CD4-positive, alpha-beta T cell treated with Interleukin-12 subunit alpha and Interleukin-12 subunit beta, for 1 hour (primary cell): ENCODE measurements at places on chromosomes 6 and 20.

- DNase-seq: no peak
These were observed 51.4 kb upstream of the LGSN start for GRCh38 chr6:63371104-63371715.

DNA sequence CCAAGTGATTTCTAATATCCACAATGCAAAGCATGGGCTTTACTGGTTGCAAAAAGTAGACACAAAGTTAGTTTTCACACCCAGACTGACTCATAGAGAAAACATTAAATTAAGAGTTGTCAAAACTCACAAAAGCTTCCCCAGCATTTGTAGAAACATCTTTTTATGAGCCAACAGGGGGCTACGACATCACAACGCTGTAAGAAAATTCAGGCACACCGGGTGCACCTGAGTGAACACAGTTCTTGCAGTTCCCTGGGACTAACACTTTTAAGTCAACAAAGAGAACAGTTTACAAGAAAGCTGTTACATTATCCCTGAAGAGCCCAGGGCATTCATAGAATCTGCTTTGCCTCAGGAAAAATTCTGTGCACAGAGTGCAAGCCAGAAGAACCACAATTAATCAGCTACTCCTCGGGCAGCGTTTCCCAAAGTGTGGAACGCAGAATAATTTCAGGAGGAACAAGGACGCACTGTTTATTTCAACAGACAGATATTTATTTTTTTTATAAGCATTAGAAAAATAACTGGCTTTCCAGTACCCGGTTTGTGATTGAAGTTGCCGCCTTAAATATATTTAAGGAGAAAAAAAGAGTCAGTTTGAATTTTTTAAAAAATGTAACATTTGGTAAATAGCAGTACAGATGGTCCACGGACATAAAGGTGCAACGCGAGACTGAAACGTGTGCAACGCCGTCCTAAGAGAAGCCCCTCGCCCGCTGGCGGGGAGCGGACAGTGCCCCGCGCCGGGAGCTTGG is 1.2 kb downstream of the NCOA5 start:
- DNase-seq: no peak

DNA sequence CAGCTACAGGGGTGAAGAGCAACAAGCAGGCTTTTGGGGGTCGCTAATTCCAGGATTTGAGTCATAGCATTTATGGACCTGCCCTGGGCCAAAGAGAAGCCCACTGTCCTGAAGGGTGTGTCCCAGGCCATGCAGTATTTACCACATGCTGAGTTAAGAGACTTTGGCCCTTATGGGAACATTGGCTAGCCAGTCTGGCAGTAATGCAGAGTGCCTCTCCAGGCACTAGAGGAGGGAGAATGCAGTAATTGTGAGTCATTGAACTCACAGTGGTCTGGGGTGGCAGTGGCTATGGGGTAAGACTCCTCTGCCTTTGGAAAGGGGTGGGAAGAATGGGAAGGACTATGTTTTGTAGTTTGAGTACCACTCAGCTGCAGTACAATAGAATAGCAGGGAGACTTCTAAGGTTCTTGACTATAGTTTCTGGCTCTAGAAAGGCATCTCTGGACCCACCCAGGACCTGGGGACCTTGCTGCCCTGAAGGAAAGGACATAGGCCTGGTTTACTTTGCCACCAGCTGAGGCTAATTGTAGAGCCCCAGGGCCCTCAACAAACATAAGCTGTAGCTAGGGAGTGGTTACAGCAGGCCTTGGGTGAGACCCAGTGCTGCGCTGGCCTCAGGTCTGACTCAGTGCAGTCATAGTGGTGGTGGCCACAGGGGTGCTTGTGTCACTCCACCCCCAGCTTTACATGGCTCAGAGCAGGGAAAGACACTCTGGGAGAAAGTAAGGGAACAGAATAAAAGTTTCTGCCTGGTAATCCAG is 520.9 kb downstream of the HTR1B start:
- DNase-seq: no peak

DNA sequence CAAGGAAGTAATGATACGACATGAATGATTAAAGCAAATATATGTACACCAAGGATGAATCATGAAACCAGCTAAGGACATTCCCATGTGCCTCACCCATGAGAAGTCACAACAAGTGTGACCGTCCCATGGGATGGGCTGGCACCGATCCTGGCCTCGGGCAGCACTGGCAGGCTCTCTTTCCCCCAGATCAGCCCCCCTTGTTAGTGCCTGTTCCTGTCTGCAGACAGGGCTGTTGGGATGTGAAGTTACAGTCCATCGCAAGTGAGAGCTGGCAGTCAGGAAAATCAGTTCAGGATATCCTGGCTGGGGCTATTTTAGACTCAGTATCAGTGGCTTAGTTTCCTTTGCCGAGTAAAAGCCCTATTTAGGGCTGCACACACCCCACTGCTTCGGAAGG is 129.2 kb upstream of the SNX9 start:
- DNase-seq: no peak

DNA sequence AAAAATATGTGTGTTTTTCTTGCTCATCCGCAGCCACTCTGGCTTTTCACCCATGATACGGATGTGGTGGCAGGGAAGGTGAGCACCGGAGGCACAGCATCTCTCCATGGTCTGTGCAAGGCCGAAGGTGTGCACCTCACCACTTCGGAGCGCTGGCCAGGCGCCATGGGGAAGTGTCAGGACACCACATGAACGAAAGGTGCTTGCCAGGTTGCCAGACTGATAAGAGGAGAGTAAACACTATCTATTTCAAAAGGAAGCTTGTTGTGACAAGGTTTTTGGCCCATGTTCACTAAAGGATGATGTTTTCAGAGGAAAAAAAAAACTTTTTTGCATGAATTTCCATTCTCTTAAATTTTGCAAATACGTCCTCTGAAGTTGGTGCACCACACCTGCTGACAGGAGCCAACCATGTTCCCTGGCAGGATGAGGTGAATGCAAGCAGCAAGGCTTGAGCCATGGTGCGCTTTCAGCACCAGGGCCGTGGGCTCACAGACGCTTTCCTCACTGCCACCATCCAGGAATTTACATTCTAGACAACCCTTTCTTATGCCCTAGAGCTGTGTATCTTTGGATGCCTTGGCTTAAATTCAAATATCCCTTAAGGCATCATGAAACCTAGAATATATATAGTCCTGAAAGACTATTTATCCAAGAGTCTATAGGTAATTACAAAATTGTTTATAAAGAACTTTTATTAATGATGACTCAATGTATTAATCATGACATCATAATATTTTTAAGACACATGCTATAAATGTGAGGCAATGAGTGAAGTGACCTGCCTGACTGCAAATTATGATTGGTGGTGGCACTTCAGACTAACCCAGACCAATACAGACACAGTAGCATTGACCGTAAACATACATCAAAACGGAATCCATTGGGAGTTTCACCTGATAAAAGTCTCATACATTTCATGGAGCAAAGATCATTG is 234.5 kb downstream of the TFAP2A start:
- DNase-seq: no peak

DNA sequence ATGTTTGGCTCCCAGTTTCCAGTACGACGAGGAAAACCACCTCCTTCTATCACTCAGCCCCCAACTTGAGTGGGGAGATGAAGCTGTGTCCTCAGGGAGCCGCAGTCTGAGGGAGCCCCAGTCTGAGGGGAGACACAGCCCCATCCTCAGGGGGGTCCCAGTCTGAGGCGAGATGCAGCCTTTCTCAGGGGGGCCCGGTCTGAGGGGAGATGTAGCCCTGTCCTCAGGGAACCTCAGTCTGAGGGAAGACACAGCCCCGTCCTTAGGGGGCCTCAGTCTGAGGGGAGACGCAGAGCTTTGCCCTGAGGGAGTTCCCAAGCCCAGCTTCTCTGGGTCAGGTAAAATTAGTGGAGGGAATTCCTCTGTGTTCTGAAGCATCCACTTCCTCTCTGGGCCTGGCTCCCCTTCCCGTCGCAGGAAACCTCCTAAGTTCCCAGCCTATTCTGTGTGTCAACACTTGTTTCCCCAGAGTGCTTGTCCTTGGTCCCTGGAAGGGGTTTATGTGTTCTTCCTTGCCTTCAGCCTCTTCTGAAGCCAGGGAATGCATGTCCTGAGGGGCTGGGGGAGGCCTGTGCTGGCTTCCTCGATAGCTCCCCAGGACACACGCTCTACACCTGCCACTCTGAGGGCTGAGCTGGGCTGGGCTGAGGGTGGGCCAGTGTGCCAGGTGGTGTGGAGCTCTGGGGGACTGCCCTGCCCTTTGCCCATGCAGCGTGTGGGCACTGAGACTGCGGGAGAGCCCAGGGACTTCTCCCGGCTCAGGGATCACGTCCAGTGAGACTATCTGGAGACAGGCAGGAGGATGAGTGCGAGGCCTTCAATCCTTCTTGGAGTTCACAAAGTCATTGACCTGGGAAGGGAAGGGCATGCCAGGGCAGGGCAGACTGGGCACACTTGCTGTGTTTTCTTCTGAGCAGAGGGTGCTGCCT is 55.4 kb downstream of the VEGFA start:
- DNase-seq: no peak

DNA sequence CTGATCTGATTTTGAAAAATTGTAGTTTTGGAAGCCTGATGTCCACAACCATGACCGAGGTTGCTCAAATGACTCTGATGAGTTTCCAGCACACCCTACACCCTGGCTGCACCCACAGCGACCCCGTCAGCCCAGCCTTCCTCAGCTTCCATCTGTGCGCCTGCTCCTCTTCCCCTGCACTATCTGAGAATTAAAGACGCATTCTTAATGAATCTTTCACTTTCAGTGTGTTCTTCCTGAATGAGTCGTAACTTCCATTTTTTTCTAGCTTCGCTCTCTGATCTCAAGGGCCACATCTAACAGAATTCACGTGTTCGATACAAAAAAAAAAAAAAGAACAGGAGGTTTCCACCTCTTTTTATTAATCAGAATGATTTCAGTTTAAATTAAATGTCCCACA is 21.3 kb upstream of the RREB1 start:
- peak; percentile 52 for DNase-seq

DNA sequence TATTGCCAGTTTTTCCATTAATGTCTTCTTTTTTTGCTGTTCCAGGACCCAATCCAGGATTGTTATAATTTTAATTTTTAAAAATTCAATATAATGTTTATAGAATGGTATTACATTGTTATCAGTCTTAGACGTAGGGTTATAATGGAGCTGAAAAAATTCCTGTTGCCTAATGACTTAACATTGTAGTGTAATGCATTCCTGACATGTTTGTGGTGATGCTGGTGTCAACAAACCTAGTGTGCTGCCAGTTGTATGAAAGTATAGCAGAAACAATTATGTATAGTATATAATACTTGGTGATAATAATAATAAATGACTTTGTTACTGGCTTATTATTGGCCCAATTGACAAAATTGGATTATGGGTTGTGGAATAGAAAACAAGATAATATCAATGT is 30.4 kb downstream of the KIZ start:
- DNase-seq: no peak

DNA sequence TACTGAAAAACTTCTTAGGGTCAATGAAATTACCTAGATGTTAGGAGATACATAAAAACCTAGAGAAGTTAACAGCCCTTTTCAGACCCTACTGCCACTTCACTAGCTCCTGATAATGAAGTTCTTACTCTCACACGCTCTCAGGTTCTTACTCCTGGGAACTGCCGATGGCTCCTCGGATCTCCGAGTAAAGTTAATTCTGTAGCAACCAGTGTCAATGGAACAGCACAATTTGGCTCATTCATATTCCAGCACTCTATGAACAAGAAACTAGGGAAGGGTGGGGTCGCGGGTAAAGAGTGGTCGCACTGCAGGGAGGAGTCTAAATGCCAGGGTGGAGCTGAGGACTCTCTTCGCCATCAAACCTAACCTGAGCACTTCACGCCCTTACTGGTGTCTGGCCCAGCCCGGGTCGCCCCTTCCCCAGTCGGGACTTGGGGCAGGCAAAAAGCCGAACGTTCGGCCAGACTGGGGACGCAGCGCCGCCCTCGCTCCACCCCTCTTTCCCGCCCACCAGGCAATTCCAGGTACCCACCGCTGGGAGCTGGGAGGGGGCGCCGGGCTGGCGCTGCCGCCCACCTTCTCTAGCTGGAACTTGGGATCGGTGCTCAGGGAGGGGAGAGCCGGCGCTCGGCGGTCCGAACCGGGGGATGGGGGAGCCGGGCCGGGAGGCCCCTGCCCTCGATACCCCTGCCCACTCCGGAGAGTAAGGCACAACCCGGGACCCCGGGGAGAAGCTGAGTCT is 744 bp downstream of the RAB23 start:
- DNase-seq: peak; percentile 45

DNA sequence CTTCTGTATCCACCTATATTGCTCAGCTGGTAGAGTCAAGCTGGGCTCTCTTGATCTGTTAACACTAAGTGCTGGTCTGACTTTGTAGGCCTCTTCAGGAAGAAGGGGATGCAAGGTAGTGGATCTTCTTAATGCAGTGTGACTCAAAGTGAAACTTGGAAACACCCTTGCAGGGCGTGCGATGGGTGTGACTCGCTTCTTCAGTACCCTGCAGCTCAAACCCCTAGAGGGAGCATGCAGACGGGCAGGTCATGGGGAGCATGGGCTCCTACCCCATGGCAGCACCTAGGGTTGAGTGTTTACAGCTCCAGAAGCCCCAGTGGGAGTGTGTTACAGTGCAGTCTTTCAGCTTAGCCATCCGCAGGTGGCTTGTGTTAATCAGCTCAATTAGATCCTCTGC is 757 bp upstream of the SAMD3 start:
- DNase-seq: peak; percentile 79

GRCh38 chr20:58231683-58232082 is 3.2 kb upstream of the ANKRD60 start:
- peak; percentile 22 for DNase-seq

DNA sequence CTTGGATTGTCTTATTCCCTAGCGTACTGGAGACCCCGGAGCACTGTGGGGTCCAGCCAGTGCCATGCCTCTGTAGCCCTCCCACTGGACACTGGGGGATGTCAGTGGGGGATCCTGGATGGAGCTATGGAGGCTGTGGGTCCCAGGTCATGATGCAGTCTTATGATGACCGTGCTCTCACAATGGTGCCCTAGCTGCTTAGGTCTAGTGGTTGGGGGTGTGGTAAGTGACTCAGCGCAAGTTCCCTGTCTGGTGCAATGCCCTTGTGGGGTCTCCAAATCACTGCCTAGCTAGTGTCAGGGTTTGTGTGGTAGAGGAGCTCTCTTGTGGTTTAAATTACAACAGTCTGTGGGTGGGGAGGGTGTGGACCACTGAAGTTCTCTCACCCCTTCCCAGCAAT is 135.4 kb downstream of the CDC5L start:
- DNase-seq: no peak

DNA sequence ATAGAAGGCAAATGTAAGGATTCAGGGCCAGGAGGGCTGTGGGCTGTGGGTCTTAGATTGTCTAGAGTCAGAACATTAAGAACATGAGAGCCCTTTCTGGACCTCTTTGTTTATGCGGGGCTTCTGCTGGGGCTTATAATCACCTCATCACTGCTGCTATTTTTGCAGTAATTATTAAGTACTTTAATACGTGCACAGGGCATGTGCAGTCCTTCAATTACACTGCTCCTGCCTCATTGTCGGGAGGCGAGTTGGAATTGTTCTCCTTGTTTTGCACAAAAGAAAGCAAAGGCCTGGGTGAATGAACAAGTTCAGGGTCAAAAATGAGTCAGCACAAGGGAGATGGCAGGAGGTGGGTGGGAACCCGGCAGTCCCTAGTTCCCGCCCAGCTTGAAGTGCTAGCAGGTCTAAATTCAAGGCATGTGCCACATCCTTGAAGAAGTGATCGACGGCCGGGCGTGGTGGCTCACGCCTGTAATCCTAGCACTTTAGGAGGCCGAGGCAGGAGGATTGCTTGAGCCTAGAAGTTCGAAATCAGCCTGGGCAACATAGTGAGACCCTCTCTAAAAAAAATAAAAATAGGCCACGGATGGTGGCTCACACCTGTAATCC is 34.4 kb upstream of the PTPN1 start:
- no peak for DNase-seq

GRCh38 chr20:52722926-52723688 is 249.1 kb upstream of the TSHZ2 start:
- no peak for DNase-seq
